ENCODE measurements at places on chromosomes 11 and 22.
A peak's percentile ranks its signal among the peaks of the same experiment; 100 is the strongest.

DNA sequence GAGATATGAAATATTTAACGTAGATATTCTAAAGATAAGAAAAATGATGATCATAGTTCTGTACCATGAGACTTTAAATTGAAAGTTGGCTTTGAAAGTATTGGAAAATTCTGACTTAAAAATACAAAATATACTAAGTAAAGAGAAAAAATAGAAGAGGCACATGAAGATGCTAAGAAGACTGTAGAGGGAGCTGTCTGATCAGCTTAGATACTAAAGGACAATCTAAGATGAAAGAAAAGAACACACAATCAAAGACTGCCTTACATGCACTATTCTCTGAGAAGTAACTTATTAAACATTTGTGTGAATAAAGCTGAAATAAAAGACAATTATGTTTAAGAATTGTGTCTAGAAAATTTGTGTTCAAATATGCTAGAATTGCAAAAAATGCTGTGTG lies 55.1 kb downstream of the RBMXL2 start:
- peak; percentile 49 for DNase-seq

DNA sequence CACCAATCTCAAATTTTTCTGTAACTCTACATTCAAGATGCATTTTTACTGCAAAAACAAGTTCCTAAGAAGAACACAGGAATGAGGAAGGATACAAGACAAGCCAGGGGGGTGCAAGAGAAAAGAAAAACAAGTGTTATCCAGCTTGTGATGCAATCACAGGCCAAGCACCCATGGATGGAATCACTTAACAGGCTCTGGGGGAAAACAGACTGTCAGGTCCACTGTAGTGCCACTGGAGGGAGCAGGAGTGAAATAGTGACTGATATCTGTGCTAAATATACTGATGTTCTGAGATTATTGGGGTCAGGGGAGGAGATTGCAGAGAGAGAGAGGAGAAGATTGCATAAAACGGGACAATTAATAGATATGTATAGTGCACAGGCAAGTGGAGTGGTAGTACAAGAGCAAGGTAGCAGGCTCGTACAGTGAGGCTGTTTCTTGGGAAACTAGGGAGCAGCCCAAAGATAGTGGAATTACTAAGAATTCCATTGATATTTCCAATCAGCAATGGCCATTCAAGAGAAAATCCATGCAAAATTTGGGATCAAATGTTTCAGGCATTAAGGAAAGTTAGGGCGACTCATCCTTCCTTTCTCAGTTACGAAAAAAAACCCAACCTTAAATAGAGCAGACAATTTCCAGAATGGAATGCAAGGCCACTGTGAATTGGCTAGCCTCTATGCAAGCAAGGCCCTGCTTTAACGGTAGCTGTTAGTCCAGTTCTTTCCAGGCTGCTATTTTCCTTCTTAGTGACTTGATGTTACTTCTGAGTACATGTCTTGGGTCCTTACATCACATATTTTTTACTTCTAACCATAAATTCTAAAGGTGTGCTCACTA lies 52.2 kb upstream of the CEP126 start:
- DNase-seq: peak; percentile 0

- no peak for DNase-seq
Observed at GRCh38 chr11:29755474-29755873, 261.4 kb downstream of the KCNA4 start.

DNA sequence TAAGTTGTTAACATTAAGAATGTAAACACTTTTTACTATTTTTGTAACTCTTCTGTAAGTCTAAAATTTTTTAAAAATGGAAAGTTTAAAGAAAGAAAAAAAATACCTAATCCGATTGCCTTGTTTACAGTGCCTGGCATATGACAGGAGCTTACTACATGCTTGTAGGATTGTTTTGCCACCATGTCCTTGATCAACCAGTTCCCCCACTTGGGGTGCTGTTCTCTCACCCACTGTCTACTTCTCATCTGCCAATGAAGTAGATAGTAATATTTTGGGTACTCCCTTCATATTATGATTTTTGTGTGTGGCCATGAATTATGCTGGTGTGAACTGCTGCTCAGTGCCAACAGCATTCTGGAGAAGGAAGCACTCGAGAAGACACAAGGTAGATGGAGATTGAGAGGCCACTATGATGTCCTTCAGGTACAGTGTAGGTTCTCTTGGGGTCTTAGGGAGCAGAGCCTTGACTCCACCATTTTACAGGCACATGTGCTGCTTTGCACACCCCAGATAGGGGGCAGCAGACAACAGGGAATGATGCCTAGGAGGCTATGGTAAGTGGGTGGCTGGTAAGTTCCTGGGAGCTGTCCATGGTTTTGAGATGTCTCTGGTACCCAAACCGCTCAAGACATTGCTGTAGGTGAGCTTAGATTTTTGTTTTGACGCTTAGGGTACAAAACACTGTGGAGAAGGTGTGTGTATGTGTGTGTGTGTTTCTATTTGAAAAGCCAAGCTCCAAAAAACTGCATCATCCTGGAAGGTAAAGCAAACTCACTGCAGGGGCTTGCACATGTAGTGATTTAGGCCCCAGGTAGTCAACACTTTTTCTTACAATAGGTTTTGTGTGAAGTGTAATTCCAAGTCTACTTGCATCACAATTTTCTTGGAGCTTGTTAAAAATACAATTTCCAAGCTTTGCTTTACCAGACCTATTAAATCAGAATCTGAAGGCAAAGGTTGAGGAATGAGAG lies 494.5 kb upstream of the LARGE1 start:
- peak; percentile 4 for DNase-seq

DNA sequence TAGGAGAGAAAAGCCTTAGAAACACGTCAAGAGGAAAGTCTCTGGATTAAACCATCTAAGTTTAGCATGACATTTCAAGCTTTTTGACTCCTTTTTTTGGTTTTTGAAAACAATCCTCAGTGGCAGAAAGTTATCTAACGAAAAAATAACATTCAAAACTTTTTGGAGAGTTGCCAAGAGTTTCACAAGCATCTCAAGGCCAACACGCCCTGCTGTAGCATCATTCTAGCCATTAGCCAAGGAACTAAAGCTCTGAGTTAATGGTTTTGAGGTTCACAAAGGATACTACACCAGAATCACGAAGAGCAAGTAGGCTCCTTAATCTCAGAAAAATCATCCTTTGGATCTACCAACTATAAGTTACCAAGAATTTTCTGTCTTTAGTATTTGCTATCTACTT lies 94.8 kb downstream of the PICALM start:
- no peak for DNase-seq

GRCh38 chr11:31657091-31657490 lies 147.5 kb downstream of the ELP4 start:
- no peak for DNase-seq

- peak; percentile 19 for DNase-seq
Observed at GRCh38 chr22:29782061-29782845, 15.1 kb downstream of the UQCR10 start.

- DNase-seq: no peak
Observed at GRCh38 chr11:62186195-62186594, 3.8 kb upstream of the SCGB1D1 start.

DNA sequence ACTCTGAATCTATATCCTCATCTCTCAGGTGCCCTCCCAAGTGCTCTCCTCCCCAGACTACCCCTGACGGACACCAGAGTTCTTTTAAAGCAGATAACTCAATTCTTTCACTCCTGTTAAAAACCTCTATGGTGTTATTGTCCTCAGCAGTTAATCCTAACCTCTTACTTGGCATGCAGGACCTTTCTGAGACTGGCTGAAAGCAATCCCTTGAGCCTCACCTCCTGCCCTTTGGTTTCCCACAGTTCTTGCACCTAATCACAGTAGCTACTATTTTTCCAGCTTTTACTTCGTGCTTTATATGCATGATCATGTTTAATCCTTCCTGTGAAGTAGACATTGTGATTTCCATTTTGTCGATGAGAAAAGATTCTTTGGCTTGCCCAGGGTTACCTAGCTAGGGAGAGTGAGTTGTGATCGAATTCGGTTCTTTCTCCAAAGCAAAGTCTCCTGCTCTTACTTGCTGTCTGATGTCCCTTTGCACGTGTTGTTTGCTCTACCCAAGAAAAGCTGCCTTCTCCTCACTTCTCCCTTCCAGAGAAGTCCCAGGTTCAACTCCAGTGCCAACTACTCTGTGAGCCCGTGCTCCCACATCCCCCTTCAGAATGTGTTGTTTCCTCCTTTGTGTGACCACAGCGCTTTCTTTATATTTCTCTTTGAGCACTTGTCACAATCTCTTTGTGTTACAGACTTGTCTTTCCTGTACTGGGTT lies 2.1 kb downstream of the UBE2L3 start:
- no peak for DNase-seq

- DNase-seq: no peak
Observed at GRCh38 chr11:117523680-117524079, 196.0 kb downstream of the CEP164 start.

DNA sequence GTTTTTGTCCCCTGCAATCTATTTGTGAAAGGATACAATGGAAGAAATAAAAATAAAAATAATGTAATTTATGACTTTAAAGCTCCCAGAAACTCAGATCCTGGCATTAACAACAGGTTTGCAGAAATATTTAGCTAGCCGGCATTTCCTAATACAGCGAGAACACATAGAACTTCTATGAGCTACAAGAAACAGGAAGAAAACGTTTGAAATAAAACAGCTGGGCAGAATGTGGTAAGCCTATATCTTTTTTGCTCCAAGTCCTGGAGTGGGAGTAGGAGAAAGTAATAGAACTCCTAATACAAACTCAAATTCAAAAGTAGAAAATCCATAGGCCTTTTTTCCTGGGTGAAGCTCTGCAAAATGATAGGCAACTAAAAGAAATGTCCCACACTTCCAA lies 29.6 kb upstream of the FIBIN start:
- DNase-seq: no peak

All from midbrain (tissue), 1 donor.